ENCODE measurements at places on chromosomes 6 and 20. TPM values are rescaled to one million over a fixed set of nuclear protein-coding genes. Genes with fewer than 3 reads are reported as not detected.

The GRM4 gene
- total RNA-seq, result 0.14 TPM

DNA sequence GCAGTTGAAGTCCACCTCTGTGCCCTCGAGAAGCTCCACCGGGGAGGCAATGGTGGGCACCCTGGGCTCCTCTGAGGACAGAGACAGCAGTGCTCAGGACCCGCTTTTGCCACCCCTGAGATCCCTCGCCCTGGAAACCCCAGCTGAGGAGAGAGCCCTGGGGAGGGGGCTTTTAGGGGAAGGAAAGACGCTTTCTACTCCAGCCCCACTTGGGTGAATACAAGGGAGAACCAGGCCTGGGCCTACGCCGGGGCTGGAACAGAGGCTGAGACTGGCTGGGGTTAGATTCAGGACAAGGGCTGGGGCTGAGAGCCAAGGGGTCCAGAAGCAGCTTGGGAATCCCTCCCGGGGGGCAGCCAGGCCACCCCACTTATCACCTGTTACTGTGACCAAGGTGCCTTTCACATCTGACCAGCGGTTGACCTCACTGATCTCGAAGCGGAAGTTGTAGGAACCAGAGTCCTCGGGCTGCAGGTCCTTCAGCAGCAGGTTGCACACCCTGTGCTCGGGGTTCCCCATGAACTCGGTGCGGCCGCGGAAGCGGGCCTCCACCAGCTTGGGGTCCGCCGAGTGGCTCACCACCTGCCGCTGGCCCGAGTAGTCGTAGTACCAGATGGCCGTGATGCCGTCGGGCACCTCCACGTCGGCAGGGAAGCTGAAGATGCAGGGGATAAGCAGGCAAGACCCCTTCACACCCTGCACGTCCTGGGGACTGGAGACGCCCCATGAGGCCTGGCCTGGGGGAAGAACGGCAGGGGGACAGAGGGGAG, 6.2 kb downstream of the SIGLEC1 start:
- no peaks in the 10 kb centered on the region for H3K36me3 ChIP-seq
- no peaks in the 10 kb centered on the region for H3K27me3 ChIP-seq
- peaks cover 8% of the 10 kb centered on the region for H3K4me1 ChIP-seq
- no peak overlapping the region for H3K4me3 ChIP-seq
- no peak for DNase-seq
- no peak overlapping the region for H3K27ac ChIP-seq

DNA sequence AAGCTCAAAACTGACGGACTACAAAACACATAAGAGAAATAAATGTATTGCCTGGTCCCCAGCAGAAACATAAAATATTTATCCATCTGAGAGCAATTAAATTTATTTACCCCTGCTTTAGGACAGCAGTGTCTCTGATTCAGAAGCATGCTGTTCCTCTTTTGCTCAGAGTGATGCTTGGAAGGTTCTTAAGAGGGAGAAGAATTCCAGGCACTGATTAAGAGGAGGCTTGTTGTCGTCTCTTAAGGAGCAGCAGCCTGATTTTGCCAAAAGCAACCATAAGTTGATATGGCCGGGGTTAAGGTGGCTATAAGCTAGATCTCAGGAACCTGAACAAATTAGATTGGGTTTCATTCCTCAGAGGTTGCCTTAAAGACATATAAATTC, 25.8 kb downstream of the CAP2 start:
- H3K36me3 ChIP-seq, result no peaks in the 10 kb centered on the region
- peaks cover 24% of the 10 kb centered on the region for H3K4me1 ChIP-seq
- H3K4me3 ChIP-seq, result no peak overlapping the region
- H3K27ac ChIP-seq, result peak overlapping the region; percentile 73

The CD93 gene
- total RNA-seq, result 14.2 TPM

DNA sequence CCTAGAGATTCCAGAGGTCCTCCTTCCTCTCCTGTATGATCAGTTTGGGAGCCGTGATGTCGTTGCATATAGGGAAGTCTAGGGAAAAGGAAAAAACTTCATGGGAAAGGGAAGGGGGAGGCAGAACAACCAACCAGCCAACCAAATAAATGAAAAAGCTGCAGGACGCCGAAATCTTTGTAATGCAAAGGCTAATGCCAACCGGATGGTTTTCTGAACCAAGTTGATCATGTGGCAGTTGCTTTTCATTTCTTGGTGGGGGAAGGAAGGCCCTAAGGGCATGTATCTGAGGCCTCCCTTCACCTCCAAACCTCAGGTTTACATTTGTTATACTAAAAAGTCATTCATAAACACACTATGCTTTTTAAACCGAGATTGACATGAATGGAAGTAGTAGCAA, 167.2 kb downstream of the ARID1B start:
- peaks cover 58% of the 10 kb centered on the region for H3K4me1 ChIP-seq
- H3K27ac ChIP-seq, result no peak overlapping the region
- DNase-seq, result no peak
- H3K36me3 ChIP-seq, result no peaks in the 10 kb centered on the region
- no peaks in the 10 kb centered on the region for H3K27me3 ChIP-seq

The PRR18 gene
- 0.41 TPM for total RNA-seq

DNA sequence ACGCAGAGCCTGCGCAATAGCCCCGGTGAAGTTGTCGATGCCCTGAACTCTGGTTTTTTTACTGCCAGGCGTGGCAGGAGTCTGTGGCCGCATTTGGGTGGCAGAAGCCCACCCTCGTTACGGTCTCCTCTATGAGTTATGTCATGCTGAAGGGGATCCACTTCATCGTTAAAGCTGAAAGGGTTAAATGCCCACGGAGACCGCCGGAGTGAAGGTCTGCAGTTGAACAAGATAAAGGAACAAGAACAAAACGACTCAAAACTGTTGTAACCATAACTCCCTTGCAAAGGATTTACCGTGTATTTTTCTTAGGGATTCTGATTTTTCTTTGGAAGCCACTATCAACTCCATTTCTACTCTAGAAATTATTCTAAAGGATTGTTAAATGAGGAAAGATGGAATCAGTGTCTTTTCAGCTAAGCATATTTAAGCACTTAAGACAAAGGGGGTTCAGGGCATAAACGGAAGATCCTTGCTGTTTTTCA, 501 bp upstream of the ELOVL5 start:
- H3K4me3 ChIP-seq, result peak overlapping the region; percentile 99
- peak overlapping the region; percentile 100 for H3K27ac ChIP-seq
- H3K36me3 ChIP-seq, result no peaks in the 10 kb centered on the region
- H3K4me1 ChIP-seq, result no peaks in the 10 kb centered on the region
- H3K27me3 ChIP-seq, result no peaks in the 10 kb centered on the region

GRCh38 chr6:45741437-45742171, 274.1 kb downstream of the CLIC5 start:
- H3K27me3 ChIP-seq, result no peaks in the 10 kb centered on the region
- no peak for DNase-seq
- H3K4me1 ChIP-seq, result peaks cover 10% of the 10 kb centered on the region
- H3K36me3 ChIP-seq, result no peaks in the 10 kb centered on the region
- H3K4me3 ChIP-seq, result no peak overlapping the region
- H3K27ac ChIP-seq, result peak overlapping the region; percentile 35

- peak overlapping the region; percentile 47 for H3K4me3 ChIP-seq
- peak; percentile 69 for DNase-seq
- no peaks in the 10 kb centered on the region for H3K27me3 ChIP-seq
- peak overlapping the region; percentile 98 for H3K27ac ChIP-seq
Measured at GRCh38 chr6:145814035-145814500, 527 bp downstream of the FBXO30 start.

GRCh38 chr6:45930420-45931040, 85.1 kb downstream of the CLIC5 start:
- H3K4me1 ChIP-seq, result no peaks in the 10 kb centered on the region
- DNase-seq, result no peak
- H3K36me3 ChIP-seq, result no peaks in the 10 kb centered on the region

The CCDC170 gene
- total RNA-seq, result 0.71 TPM

The DUSP15 gene
- not detected for total RNA-seq

The FAM83B gene
- total RNA-seq, result not detected

- H3K36me3 ChIP-seq, result no peaks in the 10 kb centered on the region
- DNase-seq, result no peak
- H3K27ac ChIP-seq, result no peak overlapping the region
- no peak overlapping the region for H3K4me3 ChIP-seq
Measured at GRCh38 chr6:101811108-101811507, 417.6 kb downstream of the GRIK2 start.

GRCh38 chr20:5033566-5033965, 32.3 kb upstream of the SLC23A2 start:
- DNase-seq, result no peak
- H3K36me3 ChIP-seq, result no peaks in the 10 kb centered on the region
- H3K4me1 ChIP-seq, result no peaks in the 10 kb centered on the region
- H3K27me3 ChIP-seq, result no peaks in the 10 kb centered on the region
- H3K4me3 ChIP-seq, result no peak overlapping the region
- no peak overlapping the region for H3K27ac ChIP-seq

DNA sequence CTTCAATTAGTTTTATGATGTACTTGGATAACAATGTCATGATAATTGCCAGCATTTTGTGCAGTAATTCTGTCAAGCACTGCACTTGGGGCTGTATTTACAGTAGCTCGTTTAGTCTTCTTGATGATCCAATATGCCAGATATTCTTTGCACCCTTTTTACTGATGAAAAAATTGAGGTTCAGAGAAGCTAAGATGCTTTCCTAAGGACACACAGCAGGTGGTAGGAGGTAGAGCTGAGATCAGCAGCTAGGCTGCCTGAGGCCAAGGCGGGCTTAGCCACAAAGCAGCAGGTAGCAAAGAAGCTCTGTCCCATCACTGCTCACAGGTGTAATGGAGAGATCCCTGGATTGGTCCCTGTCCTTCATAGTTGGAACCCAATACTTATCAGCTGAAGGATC, 33.3 kb downstream of the SUMO4 start:
- peaks cover 11% of the 10 kb centered on the region for H3K4me1 ChIP-seq
- H3K27ac ChIP-seq, result no peak overlapping the region
- DNase-seq, result no peak
- no peaks in the 10 kb centered on the region for H3K36me3 ChIP-seq
- no peaks in the 10 kb centered on the region for H3K27me3 ChIP-seq

DNA sequence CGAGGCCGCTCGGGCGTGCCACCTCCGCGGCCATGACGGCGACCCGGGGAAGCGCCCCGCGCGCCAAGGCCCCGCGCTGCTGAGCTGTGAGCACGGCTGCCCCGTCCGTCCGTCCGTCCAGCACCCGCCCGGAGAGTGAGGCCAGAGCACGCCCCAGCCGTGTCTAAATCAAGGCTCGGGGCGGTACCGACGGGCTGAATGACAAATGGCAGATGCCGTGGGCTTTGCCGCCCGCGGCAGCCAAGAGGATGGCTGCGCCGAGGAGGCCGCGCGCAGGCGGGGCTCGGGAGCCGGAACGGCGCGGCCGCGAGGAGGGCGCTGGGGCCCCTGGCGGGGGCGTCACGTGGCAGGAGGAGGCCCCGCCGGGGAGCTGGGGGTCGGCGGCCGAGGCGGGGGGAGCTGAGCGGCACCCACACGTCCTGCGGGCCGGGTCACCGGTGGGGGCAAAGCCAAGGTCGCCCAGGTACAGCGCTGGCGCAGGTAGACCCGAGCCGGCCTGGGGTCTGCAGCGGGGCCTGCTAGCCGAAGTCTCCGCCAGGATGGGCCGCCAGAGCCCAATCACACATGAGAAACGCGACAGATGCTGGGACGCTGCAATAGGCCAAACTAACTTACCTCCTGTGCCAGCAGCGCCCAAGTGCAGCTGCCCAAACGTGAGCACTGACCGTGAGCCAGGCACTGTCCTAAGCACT, at the start of gene PLAGL1:
PLAGL1 (minus strand) TSS at position 140 of the 692 bp plus-strand sequence. CDS start 60,123 bp downstream, outside the sequence.
- no peaks in the 10 kb centered on the region for H3K36me3 ChIP-seq
- peak within 1 kb of the TSS; percentile 71 for H3K27ac ChIP-seq
- H3K27me3 ChIP-seq, result no peaks in the 10 kb centered on the region

The SLC22A1 gene
- not detected for total RNA-seq

GRCh38 chr6:7758456-7758855, 32.6 kb downstream of the BMP6 start:
- DNase-seq, result no peak
- no peaks in the 10 kb centered on the region for H3K4me1 ChIP-seq
- no peak overlapping the region for H3K4me3 ChIP-seq

- no peaks in the 10 kb centered on the region for H3K4me1 ChIP-seq
- no peak overlapping the region for H3K27ac ChIP-seq
- H3K27me3 ChIP-seq, result no peaks in the 10 kb centered on the region
Measured at GRCh38 chr20:47648943-47649342, 136.3 kb downstream of the SULF2 start.

GRCh38 chr20:19274412-19275015, 62.1 kb downstream of the SLC24A3 start:
- H3K4me3 ChIP-seq, result no peak overlapping the region
- peak overlapping the region; percentile 61 for H3K27ac ChIP-seq
- H3K27me3 ChIP-seq, result no peaks in the 10 kb centered on the region
- H3K4me1 ChIP-seq, result peaks cover 15% of the 10 kb centered on the region

The RAMACL gene
- total RNA-seq, result 3.0 TPM

The SEL1L2 gene
- not detected for total RNA-seq

DNA sequence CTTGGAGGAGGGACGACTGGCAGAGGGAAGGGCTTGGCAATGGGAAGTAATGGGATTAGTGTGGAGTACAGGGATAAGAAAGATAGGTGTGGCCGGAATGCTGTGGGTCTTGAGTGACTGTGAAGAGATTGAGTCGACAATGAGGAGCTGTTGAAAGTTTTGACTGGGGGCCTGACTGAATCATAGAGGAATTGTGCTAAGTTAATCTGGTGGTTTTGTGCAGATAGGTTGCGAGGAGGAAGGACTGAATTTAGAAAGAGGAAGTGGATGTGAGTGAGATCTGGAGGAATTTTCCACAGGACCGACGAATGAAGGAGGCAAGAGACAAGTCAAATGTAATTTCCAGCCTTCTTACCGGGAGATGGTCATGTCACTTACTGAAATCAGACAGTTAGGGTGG, 143.9 kb upstream of the RALGAPA2 start:
- H3K27ac ChIP-seq, result no peak overlapping the region
- no peak overlapping the region for H3K4me3 ChIP-seq
- no peaks in the 10 kb centered on the region for H3K27me3 ChIP-seq

DNA sequence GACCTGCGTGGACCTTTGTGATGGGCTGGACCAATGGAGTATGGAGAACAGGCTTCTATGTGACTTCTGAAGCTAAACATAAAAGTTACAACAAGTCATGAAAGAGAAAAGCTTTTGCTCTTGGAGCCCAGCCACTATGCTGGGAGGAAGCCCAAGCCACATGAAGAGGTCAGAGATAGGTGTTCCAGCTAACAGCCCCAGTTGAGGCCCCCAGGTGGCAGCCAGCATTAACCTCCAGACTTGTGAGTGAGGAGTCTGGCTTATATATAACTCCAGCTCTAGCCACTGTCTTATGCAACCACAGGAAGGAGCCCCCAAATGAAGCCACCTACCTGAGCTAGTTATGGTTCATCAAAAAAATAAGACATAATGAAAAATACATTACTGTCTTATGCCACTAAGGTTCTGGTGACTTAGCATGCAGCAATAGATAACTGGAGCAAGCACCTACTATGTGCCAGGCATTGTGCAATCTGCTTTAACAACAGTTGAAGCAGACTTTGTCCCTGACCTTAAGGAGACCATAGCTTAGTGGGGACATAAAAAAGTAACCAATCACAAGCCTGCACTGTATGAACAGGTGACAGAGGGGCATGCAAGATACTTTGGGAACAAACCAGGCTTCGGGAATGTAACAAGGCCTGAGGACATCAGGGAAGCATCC, 599.6 kb downstream of the PTPRT start:
- H3K4me3 ChIP-seq, result no peak overlapping the region
- H3K36me3 ChIP-seq, result no peaks in the 10 kb centered on the region
- no peaks in the 10 kb centered on the region for H3K4me1 ChIP-seq
- no peaks in the 10 kb centered on the region for H3K27me3 ChIP-seq
- no peak for DNase-seq
- no peak overlapping the region for H3K27ac ChIP-seq

GRCh38 chr6:7176208-7176607, 68.4 kb downstream of the RREB1 start:
- peaks cover 29% of the 10 kb centered on the region for H3K4me1 ChIP-seq
- H3K36me3 ChIP-seq, result peaks cover under 1% of the 10 kb centered on the region
- no peak for DNase-seq
- no peak overlapping the region for H3K4me3 ChIP-seq
- H3K27me3 ChIP-seq, result no peaks in the 10 kb centered on the region
- H3K27ac ChIP-seq, result peak overlapping the region; percentile 5

GRCh38 chr20:47682028-47682783, 103.1 kb downstream of the SULF2 start:
- no peaks in the 10 kb centered on the region for H3K36me3 ChIP-seq
- H3K27me3 ChIP-seq, result no peaks in the 10 kb centered on the region
- H3K4me3 ChIP-seq, result no peak overlapping the region
- H3K4me1 ChIP-seq, result peaks cover 26% of the 10 kb centered on the region
- DNase-seq, result peak; percentile 85
